NCI-H1694 (cell line): ENCODE measurements at places on chromosomes 16 and 17.

GRCh38 chr16:59698346-59699020 is 964.4 kb upstream of the GOT2 start:
- no peak for DNase-seq

- DNase-seq: no peak
These were observed 752 bp downstream of the EXOSC6 start for GRCh38 chr16:70250748-70251628.

GRCh38 chr16:24253192-24253591 is 2.9 kb upstream of the CACNG3 start:
- DNase-seq: no peak

- no peak for DNase-seq
These were observed 569 bp downstream of the FLII start for GRCh38 chr17:18257982-18258355.

DNA sequence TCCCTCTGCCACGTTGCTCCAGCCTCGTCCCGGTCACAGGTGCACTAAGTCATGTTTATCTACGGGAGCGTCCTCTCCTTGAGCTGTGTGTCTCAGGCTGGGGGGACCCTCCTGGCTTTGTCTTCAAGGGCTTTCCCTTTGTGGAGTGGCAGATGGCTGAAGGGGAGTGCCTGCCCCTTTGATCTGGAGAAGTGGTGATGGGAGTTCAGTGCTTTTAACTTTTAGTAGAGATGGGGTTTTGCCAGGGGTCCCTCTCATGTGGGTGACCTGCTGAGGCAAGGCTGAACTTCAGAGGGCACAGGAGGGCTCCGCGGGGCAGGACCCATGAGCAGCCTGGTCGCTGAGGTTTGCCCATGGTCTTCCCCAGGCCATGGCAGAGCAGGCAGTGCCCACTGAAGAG is 73.1 kb upstream of the CDC42EP4 start:
- no peak for DNase-seq

GRCh38 chr16:84373907-84374489 is 5.7 kb downstream of the ATP2C2 start:
- no peak for DNase-seq

GRCh38 chr16:81437865-81438264 is 6.7 kb upstream of the CMIP start:
- no peak for DNase-seq

GRCh38 chr17:45906237-45906636 is 11.9 kb downstream of the MAPT start:
- DNase-seq: peak; percentile 84

DNA sequence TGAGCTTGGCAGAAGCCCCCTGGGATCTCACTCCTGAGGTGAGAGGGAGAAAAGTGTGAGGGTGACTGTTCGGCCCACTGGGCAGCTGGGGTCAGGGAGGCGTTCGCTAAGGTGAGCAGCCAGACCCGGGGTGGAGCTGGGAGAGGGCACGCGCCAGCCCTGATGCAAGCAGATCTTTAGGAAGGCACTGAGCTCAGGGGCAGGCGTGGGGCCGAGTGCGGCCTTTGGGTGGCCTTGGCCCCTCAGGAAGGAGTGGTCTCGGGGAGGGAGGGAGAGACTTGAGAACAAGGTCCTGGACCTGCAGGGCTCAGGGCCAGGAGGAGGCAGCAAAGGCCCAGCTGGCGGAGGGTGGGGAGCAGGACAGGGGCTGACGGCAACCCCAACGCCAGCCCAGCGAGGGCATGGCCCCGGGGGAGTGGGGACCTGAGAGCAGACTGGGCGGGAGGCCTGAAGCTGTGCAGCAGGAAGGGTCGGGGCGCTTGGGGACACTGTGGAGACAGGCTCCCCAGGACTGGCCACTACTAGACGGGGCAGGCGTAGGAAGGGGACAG is 14.5 kb upstream of the WDR45B start:
- DNase-seq: no peak

DNA sequence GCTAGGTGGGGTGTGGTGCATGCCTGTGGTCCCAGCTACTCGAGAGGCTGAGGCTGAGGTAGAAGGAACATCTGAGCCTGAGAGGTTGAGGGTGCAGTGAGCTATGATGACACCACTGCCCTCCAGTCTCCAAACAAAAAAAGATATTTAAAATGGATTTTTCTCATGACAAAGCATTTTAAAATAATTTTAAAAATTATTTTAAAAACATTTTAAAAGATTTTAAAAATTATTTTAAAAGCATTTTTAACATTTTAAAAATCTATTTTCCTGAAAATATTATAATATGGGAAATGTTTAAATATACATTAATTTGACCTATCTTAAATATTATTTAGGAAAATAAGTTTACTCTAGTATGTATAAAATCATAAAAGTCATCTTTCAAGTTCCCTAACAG is 26.8 kb downstream of the MED13 start:
- DNase-seq: no peak

- no peak for DNase-seq
These were observed 31.7 kb upstream of the CFAP20 start for GRCh38 chr16:58160855-58161254.

DNA sequence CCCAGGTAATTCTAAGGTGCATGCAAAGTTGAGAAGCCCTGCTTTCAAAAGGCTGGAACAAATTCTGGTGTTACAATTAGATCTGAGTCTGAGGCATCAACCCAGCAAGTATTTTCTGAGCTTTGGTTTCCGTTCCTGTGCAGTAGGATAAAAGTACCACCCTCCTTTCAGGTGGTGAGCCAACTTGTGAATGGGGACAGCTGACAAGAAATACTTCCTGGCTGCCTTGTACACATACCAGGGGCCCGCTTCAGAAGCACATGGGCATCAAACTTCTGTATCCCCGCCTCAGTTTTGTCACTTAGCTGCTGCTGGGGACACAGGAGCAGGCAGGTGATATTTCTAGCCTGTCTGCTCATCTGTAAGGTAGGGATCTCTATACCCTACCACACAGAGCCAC is 252.2 kb downstream of the CPPED1 start:
- DNase-seq: no peak

DNA sequence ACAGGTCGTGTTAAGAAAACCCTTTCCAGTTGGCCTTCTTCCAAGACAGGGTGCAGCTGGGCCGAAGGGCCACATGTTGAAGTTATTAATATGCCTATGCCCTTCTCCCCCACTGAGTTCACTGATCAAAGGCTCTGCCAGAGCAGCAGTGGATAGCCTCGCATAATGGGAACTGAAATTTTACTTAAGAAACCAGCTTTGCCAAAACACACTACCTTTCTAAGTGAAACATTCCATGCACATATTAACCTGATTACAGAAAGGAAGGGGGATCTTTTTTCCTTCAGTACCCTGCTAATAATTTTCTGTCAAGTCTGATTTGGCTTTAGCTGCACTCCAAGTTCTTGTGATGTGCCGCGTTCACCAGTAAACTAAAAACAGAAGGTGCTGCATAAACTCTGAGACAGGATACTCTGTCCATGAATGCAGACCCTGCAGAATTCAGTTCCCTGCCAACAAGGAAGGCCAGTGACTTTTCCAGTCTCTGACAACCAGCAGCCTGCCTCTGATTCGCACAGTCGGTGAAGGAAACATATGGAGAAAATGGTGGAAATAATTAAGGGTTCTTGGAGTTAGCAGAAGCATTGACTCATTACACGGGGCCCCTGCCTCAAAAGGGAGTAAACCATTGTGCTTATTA is 283.8 kb downstream of the ZFHX3 start:
- no peak for DNase-seq

- DNase-seq: no peak
These were observed at the start of gene TRIM47 for GRCh38 chr17:75878174-75878998. TRIM47 (minus strand) TSS chr17:75878581; CDS start chr17:75878548, 33 bp downstream.

DNA sequence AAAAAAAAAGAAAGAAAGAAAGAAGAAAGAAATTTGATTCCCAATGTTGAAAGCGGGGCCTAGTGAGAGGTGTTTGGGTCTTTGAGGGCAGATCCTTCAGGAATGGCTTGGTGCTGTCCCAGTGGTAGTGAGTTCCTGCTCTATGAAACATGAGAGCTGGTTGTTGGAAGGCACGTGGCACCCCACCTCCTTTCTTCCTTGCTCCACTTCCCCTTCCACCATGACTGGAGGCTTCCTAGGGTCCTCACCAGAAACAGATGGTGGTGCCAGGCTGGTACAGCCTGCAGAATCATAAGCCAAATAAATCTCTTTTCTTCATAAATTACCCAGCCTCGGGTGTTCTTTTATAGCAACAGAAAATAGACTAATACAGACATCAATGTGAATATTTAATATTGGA is 147.3 kb upstream of the KCNJ18 start:
- no peak for DNase-seq

DNA sequence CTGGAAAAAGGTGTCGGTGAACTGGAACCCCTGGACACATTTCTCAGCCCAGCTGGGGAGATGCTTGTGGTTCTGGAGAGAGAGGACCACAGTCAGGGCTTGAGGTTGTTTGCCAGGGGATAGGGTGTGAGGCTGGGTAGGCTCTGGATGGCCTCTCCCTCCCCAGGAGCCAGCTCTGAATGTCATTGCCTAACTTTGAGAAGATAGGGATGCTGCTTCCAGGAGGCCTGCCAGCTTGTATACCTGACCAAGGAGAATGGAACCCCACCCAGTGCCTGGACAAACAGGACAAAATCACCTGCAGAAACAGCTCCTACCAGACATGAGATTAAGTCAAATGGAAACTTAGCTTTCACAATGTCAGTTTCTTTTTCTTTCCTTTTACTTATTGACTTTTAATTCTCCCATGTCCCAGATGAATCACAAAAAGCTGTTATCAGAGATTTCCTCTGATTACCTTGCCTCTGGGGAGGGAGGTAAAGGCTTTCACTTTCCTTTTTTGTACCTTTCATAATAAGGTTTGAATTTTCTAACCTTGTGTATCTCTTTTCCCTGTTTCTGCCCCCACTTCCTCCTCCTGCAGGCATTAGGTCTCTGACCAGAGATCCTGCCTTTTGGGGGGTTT is 29.8 kb upstream of the PLLP start:
- DNase-seq: no peak

DNA sequence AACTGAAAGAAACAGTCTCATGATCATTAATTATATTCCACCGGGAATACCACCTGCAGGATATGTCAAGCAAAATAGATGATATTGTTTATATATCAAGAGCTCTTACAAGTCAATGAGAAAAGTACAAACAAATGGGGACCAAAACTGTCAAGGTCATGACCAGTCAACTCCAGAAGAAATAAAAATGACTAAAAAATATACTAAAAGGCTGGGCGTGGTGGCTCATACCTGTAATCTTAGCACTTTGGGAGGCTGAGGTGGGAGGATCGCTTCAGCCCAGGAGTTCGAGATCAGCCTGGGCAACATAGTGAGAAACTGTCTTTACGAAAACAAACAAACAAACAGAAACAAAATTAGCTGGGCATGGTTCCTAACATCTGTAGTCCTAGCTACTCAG is 49.8 kb upstream of the SCNN1B start:
- no peak for DNase-seq

DNA sequence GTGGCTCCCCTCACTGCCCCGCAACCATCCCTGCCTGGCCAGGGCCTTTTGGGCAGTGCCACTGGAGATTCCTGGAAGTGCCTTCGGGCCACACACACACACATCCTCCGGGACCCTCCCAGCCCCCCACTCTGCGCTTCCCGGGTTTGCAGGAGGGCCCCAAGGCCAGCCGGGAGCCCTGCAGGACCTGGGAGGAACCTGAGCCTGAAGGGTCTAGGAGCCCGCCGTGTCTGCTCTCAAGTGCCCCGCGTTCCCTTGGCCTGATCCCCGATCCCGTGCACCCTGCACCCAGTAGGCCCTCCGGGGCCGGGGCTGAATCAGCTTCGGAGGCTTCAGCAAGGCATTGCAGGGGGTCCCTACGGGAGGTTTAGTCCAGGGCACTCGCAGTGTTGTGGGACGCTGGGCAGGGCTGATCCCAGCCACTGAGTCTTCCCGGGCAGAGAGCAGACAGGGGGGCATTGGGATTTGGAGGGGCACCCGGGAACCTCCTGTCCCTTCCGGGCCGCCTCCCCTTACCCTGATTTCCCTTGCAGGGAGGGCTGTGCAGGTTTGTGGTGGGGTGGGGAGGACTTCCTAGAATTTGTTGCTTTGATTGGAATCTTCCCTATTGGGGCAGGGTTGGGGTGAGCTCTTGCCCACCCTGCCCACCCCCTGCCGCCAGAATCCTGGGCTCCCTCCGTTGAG is 36.9 kb downstream of the TMEM235 start:
- no peak for DNase-seq

GRCh38 chr16:70774261-70774660 is 26.7 kb downstream of the VAC14 start:
- DNase-seq: no peak

DNA sequence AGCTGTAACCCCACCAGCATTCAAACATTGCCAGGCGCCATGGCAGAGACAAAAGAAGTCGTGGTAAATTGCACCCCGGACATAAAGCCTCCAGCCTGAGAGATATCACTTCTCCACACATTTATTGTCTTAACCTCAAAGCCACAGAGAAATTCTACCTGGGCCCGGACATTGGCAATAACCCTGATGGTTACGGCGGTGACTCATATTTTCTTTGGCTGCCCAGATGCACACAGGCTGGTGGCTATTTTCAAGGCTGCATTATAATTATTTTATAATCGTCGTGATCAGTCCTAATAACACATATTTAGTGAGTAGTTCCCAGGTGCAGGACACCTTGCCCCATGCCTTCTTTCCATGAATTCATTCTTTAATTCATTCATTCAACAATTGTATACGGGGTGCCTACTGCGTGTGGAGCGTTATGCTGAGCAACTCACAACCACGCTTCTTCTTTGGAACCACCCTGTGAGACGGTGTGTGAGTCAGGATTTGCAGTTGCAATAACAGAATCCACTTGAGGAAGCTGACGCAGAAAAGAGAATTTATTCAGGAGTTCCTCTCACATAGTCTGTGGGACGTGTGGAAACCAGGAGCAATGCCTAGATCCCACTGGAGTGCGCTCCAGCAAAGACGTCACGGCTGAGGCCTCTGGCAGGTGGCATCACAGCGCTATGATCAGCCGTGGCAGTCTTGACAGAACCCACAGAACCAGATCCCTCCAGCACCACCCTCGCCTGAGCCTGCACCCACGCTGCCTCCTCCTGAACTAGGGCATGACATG is 245.7 kb downstream of the FOXL1 start:
- DNase-seq: no peak

DNA sequence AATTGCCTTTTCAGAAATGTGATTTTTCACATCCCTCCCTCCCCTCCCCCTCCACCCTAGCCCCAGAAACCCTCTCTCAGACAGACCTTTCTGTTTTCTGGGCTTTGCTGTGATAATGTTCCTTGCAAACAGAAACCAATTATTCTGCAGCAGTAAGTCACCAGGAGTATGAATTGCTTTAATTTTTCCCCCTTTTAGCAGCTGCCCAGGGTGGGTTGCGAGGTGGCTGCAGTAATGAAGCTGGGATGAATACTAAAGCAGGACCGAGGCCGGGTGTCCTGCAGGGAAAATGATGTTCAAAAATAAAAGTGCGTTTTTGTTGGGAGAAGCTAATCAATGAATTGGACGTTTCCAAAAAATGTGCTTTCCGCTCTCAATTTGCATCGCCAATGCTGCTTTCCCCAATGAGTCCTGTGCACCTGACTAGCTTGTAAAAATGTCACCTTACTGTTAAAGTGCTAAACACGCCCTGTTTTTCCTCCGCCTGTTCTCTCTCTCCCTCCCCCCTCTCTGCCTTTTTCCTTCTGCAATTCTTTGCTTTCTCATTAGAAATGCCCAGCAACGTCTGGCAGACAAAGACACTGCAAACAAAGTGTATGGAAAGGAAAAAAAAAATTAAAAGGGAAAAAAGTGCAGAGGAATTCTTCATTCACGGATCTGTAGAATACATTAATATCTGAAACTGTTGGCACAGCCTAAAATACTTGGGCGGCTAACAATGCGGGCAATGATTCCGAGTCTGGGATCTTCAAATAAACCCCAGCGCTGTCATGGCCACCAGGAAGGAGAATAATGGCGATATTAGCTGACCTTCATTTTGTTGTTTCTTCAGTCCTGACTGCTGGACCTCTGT is 244.1 kb downstream of the STX8 start:
- no peak for DNase-seq
